Inflammatory macrophage treated with lipopolysaccharide for 4 hours (primary cell): ENCODE measurements at places on chromosomes 4 and X.
A peak's percentile ranks its signal among the peaks of the same experiment; 100 is the strongest.

DNA sequence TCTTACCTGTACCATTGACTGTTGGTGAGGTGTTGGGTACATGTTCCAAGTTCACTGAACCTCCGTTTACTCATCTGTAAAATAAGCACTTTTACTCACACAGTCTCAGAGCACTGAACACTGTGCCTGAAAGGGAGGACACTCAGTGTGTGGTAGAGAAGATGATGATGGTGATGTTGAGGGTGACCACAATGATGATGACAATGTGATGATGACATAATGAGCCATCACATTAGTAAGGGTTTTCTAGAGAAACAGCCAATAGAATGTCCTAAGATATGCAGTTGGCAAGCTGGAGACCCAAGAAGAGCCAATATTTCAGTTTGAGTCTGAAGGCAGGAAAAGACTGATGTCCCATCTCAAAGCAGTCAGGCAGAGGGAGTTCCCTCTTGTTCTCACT is 315.4 kb upstream of the IGFBP7 start:
- DNase-seq = peak; percentile 3

GRCh38 chrX:3136161-3136961 is 95.1 kb downstream of the ARSF start:
- DNase-seq = no peak

DNA sequence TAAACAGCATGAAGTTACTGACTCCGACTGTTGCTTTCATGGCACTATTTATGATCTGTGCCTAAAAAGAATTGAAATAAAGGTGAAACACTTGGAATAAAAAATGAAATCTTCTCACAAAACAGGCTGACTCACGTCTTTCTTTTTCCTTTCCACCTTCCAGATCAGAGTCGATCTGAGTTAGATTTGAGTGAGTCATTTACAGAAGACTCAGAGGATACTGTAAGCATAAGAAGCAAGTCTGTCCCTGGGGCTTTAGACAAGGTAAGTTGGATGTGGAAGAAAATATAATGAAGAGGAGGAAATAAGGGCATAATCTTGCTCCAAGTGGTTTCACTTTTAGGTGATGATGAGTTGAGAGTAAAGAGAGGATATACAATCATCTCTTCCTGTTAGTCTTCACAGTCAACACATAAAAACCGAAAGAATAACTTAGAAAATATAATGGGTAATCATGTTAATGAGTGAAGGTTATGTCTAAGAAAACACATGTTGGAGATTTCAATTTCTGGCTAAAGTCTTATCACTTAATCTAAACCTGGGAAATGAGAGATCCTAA is 89.7 kb downstream of the SYTL5 start:
- no peak for DNase-seq

DNA sequence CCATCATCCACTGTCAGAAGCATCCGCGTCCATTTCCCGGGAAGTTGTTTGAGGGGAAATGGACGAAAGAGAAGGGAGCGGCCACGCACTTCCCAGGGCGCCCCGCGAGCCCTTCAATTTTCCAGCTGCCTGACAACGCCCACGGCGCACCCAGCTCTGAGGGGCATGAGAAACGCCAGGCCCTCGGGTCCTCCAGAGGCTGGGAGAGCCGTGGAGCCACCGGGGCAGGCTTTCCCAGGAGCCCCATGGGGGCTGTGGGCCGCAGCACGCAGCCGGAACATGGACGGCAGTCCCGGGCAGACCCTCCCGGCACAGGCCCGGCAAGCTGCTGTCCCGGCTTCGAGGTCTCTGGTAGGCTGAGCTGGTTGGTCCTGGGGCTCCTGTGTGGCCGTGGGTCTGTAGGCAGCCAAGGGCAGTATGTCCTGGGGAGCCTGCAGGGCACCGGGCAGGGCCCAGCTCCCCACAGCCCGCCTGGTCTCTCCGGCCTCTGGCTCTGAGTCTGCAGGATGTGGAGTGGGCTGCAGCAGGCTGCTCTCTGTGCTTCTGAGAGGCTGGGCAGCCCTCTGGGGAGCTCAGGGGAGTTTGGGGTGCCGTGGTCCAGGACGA is 115.2 kb downstream of the FAM53A start:
- DNase-seq = no peak

- DNase-seq = no peak
These were observed 10.0 kb upstream of the ELOVL6 start for GRCh38 chr4:110208419-110208818.

- DNase-seq = no peak
These were observed 244.2 kb downstream of the GRXCR1 start for GRCh38 chr4:43136752-43137151.

DNA sequence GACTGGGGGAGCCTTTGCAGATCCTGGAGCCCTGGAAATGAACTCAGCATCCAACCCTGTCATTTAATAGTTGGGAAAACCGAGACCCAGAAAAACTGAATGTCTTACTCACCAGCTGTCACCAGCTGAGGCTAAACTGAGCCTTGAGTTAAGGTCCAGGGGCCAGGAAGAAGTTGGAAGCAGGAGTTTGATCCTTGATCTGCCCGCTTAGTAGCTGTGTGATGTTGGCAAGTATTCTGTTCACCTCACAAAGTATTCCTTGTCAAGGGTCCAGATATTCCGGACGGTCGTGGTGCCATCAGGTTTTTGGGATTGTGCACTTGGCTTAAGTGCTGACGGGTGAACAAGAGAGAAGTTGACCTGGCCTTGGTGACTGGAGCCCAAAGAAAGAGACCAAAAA is 30.7 kb upstream of the PROM1 start:
- no peak for DNase-seq

- no peak for DNase-seq
These were observed 48.6 kb upstream of the HGFAC start for GRCh38 chr4:3393171-3393570.

GRCh38 chr4:139665690-139666529 is at the start of gene MGST2:
Gene MGST2, plus strand, starts transcription at chr4:139665819. Its CDS starts 201 bp downstream, at chr4:139666020.
- DNase-seq = peak; percentile 69
